Stimulated activated CD4-positive, alpha-beta T cell treated with anti-CD3 and anti-CD28 coated beads, Interleukin-4, amount 100 ng/mL, for 1 hour (primary cell): ENCODE measurements at places on chromosomes 2 and 18.

GRCh38 chr2:235468978-235469655 lies 24.7 kb upstream of the AGAP1 start:
- no peak for DNase-seq

GRCh38 chr2:105283532-105283931 lies 42.0 kb downstream of the GPR45 start:
- no peak for DNase-seq

DNA sequence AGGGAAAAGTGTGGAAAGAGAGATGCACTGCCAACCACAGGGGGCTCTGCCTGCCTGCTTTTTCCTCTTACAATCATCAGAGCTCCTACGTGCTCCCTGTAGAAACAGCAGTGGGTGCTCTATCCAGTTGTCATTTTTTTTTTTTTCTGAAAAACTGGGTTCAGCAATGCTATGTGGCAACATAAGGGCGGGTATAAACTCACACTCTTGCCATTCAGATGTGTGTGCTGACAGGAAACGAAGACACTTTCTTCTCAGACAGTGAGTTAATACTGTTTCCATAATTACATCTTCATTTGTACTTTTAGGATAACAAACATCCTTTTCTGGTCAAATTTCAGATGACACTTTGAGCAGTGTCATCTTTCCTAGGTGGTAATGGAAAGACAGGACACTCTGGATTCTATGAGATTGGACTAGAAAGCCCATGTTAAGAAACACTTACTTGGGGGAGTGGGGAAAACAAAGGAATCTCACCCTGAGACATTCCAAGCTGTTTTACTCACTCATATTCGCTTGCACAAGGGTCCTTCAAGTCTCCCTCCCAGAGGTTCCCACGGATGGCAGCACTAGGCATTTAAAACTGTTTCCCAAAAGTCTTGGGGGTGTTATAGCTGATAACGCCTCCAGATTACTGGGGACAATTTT lies 41.3 kb downstream of the CCDC93 start:
- no peak for DNase-seq

DNA sequence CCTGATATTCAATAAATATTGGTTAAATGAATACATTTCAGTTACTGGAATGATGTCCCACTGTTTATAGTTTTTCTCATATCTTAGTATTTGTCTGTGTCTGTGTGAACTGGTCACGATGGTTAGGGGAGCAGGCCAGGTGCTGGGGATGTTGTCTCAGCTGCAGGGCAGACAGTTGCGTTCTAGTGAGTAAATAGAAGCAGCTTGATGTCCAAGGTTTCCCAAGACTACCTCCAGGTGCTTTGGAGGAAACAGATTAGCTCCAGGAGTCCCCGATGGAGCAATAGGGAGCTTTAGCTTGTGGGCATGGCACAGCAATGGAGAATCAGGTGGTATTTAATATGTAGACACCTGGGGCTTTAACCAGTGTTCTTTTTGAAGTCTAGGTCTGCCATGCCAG lies 75.5 kb downstream of the GULP1 start:
- DNase-seq = no peak

- DNase-seq = no peak
Observed at GRCh38 chr18:4444306-4444705, 10.8 kb downstream of the DLGAP1 start.

GRCh38 chr2:170332676-170333402 lies 154.9 kb downstream of the MYO3B start:
- no peak for DNase-seq

DNA sequence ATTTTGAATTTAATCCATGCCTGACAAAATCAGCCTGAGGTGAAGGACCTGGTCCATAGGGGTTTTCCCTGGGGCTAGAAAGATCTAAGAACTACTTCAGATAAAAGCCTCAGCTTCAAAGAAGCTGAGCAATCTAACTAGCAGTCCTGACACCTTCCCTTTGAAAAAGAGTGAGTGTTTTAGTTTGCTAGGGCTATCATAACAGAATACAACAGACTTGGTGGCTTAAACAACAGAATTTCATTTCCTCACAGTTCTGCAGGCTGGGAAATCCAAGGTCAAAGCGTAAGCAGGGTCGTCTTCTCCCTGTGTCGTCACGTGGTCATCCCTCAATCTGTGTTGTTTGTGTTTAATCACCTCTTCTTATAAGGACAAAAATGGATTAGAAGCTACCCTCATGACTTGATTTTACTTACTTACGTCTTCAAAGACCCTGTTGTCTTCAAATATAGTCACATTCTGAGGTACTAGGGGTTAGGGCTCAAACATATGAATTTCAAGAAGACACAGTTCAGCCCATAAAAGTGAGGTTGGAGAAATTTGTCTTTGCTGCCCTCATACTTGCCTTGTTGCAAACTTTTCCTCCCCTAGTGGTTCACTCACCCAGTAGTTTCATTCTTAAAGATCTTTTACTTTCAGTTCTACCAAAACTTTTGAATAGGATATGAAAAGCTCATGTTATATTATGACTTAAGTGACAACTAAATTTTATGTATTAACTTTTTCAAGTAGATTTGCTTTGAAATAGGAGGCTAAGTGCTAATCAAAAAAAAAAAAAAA lies 673.8 kb downstream of the ARHGAP15 start:
- no peak for DNase-seq

- DNase-seq = no peak
Observed at GRCh38 chr2:138814123-138814898, 34.1 kb upstream of the NXPH2 start.

- DNase-seq = peak; percentile 50
Observed at GRCh38 chr2:216057688-216058193, 23.9 kb downstream of the PECR start.

- DNase-seq = no peak
Observed at GRCh38 chr2:51638811-51639210, 606.9 kb upstream of the NRXN1 start.

GRCh38 chr18:45248240-45248903 lies 366.9 kb upstream of the SLC14A2 start:
- no peak for DNase-seq

DNA sequence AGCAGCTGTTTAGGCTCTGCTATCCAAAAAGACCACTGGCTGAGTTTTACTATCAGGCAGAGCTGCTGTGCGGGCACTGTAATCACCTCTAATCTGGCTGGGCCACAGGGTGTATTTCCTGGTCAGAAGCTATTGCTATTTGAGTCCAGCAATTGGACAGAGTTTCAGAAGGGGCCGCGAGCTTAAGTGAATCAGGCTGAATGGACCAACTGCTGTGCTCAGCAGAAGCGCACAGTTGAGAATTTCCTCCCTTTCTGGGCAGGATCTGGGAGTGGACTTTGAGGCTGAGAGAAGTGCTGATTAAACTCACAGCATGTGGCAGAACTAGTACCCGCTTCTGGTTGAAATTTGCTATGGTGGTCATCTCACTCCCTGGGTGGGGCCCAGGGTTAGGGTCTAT lies 251.8 kb downstream of the INSIG2 start:
- DNase-seq = no peak

- DNase-seq = no peak
Observed at GRCh38 chr18:55546851-55547704, 40.9 kb downstream of the TCF4 start.

DNA sequence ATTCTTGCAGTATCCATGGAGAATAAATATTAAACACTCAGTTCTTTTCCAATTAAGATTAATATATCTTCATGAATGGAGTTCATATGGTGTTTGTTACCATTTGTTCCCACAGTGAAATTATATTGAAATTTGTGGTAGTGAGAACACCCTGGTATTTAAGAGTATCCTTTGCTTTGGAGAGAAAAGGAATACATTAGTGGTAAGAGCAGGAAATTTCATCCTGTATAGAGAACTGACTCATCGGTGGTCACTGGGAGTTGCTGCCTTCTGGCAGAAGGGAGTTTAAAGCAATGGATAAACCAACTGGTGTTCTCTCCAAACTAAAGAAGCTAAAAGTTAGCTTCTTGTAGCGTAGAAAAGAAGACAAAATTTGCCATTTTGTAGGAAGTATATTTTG lies 107.3 kb downstream of the MYO1B start:
- no peak for DNase-seq

GRCh38 chr2:226618875-226619605 lies 180.6 kb downstream of the IRS1 start:
- DNase-seq = no peak

GRCh38 chr2:74191596-74192380 lies 6.6 kb upstream of the MTHFD2 start:
- no peak for DNase-seq

- no peak for DNase-seq
Observed at GRCh38 chr18:59414111-59414653, 55.1 kb upstream of the LMAN1 start.

DNA sequence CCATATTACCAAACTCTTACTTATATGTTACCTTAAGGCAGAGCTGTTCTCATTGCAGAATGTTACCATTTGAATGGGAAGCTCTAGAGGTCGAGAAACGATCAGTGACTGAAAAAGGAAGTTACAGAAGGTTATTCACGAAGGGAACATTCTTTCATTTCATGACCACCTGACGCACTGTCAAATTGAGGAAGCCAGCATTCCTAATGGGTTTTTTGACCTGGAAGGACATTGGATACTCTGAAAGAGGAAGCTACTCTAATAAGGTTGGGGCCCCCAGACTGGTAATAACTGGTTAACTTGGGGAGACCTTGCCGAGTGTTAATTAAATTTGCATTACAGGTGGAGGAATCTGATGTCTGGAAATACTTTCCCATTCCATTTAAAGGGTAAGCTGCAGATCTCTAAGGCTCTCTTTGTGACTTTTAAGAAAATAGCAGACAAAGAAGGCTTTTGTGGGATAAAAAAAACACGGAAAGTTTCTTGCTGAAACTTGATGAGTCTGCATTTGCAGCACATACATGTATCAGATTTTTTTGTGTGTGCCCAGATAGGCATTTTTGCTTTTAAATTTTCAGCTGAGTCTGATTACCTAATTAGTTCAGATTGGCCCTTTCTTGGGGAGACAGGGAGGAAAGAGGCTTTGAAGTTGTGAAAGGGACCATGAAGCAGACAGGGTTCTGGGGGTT lies 137.1 kb downstream of the LTBP1 start:
- no peak for DNase-seq
